Activated CD4-positive, alpha-beta T cell treated with anti-CD3 and anti-CD28 coated beads, Interleukin-2, Interleukin-6, amounts not matched to agents 100 ng/mL and 50 ng/mL, durations not matched to agents 16 hours and 8 hours (primary cell): ENCODE measurements at places on chromosomes 2 and 18.

DNA sequence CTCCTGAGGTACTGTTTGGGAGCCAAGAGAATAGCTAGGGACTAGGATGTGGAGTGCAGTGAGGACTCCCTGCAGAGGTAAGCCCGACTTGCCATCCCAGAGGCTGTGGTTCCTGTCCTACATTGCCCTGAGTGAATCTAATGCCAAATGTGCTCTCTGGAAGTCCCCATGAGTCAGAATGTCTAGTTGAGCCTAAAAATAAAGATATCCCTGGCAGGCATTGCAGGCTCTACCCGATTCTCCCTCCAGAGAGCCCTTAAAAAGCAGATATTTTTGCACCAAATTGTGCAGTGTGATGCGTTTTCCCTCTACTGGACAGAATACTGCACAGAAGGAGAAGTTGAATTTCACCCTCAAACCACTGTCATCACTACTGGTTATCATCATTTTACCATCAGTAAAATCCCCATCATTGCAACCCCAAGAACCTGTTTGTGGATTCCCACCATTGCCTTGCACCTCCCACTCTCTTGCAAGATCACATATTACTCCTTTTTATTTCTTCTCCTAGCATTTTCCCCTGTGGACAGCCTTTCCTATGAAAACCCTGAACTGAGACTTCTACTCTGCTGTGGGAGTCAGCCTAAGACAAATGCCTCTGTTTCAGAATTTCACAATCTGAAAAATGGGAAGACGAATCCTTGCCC is 98.0 kb downstream of the MARCHF4 start:
- DNase-seq, result no peak

GRCh38 chr2:199589306-199589705 is 131.6 kb upstream of the SATB2 start:
- DNase-seq, result no peak

DNA sequence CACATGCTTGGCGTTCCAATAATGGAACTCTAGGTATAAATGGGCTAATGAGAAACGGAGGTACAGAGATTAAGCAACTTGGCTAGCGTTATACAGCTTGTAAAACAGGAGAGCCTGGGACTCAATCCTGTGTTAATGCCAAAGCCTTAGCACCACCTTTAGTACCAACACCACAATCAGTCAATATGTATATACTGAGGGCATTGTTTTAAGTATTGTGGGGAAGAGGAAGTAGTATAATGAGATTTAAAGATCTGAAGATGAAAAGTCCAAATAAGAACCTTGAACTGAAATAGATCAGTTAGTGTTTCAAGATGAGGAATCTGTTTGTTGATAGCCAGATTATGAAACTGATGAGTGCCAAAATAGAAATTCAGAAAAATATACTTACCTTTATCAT is 8.1 kb downstream of the MARS2 start:
- no peak for DNase-seq

GRCh38 chr2:109105113-109105512 is 23.9 kb upstream of the SH3RF3 start:
- DNase-seq, result no peak

DNA sequence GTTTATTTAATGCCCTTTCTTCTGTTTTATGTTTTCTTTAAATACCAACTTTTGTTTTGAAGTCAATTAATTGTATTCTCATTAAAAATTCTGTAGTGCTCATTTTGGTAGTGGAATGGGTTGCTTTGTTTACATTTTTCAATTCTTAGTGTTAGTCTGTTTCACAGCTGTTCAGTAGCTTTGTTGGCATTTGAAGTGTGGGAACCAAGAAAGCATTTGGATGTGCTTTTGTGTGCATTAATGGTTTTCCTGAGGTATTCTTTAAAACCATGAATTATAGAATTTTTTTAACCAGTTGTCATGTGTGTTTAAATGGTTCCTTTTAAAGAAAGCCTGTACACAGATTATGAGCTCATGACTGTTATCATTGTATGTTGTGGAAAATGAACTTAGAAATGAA is 19.7 kb downstream of the MIB1 start:
- DNase-seq, result no peak

- DNase-seq, result no peak
These were observed 12.2 kb downstream of the MYOM1 start for GRCh38 chr18:3207565-3207964.

DNA sequence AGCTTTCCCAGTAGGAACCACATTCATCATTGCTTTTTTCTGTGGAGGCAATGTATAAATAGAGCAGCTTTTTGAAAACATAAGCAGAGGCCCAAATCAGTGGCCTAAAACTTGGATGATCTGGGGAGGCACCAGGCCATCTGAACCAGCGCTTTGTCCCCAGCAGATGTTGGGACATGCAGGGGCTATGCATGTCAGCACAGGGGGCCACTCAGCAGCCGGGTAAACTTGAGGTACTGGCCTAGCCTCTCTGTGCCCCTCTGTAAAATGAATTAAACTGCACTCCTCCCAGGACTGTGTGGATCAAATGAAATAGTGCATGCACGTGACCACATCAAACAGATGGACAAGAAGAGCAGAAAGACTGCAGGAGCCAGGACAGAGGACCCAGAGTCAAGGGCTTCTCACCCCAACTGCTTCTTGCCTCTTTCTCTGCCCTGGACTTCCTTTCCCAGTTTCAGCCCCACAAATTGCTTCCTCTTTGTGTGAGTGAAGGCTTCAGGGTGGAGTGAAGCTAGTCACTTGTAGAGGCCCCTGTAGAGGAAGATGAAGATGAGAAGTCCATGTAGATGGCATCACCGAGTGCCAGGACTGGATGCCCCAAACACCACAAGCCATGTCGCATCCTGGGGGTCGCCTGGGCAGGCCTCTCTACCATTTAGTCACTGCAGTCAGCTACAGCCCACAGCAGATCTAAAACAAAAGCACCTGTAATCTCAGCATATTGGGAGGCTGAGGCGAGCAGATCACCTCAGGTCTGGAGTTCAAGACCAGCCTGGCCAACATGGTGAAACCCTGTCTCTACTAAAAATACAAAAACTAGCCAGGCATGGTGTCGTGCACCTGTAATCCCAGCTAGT is 53.2 kb downstream of the IMPA2 start:
- DNase-seq, result no peak

GRCh38 chr2:11359865-11360264 is 15.4 kb upstream of the ROCK2 start:
- DNase-seq, result no peak

GRCh38 chr2:138455691-138456090 is 45.9 kb upstream of the SPOPL start:
- DNase-seq, result no peak

DNA sequence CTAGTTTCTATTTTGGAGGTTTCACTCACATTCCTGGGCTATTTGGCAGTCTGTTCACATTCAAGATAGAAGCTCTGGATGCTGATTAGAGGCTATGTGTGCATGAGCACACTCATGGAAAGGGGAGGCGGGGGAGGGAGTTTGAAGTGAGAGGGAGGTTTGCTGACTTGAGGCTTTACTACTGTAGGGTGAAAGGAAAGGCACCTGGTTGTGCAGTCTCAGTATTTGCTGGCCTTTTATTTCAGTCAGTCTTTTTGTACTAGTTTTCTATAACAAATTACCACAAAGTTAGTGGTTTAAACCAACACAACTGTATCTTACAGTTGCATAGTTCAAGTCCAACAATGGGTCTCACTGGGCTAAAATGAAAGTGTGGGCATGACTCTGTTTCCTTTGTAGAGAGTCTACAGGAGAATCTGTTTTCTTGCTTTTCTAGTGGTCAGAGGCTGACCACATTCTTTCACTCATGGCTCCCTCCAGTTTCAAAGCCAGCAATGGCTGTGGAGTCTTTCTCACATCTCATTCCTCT is 47.7 kb upstream of the NR4A2 start:
- peak; percentile 5 for DNase-seq

DNA sequence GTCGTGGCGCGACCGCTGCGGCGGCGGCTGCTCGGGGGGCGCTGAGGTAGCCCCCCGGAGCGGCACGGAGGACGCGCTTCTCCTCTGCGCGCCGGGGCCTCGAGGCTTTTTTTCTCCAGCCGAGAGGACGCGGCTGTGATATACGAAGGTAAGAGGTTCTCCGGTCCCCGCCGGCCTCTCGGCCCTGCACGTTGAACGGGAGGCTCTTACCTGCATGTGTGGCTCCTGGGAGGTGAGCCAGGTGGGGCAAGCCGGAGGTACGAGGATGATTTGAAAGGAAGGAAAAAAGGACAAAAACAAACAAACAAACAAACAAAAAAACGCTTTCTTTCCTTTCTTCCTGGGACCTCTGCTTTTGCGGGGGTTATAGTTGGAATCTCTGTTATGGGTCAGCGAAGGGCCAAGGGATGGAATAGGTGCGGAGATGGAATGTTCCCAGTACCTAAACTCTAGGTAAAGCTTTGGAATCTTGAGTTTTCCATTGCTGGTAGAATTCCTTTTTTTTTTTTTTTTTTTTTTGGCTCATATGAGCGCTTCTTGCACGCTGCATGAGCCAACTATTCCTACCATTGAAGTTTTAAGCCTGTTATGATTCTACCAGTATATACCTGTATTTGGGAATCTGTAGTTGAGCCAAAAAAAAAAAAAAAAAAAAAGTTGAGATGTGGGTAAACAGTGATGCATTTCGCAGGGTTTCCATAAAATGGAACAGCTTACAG is 674 bp downstream of the PTPN4 start:
- DNase-seq, result peak; percentile 38

- no peak for DNase-seq
These were observed 24.6 kb downstream of the CROCC2 start for GRCh38 chr2:240930631-240931318.

- DNase-seq, result no peak
These were observed 190.4 kb upstream of the CCDC150 start for GRCh38 chr2:196449083-196449482.

DNA sequence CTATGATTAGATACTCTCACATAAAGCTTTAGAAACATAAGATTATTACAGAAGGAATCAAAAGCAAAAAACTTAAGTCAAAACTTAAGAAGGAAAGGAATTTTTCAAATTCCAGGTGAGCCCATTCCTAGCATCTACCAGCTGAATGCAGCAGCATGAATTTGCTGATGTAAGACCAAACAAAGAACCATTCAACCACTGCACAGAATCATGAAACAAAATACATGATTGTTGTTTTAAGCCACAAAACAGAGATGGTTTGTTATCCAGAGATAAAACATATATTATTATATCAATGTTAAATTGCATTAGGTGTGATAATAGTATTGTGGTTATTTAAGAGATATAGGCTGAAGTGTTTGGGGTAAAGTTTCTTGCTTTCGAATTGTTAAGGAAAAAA is 29.0 kb downstream of the PIGN start:
- DNase-seq, result no peak

GRCh38 chr2:217593732-217594131 is 409.1 kb downstream of the TNS1 start:
- DNase-seq, result no peak

DNA sequence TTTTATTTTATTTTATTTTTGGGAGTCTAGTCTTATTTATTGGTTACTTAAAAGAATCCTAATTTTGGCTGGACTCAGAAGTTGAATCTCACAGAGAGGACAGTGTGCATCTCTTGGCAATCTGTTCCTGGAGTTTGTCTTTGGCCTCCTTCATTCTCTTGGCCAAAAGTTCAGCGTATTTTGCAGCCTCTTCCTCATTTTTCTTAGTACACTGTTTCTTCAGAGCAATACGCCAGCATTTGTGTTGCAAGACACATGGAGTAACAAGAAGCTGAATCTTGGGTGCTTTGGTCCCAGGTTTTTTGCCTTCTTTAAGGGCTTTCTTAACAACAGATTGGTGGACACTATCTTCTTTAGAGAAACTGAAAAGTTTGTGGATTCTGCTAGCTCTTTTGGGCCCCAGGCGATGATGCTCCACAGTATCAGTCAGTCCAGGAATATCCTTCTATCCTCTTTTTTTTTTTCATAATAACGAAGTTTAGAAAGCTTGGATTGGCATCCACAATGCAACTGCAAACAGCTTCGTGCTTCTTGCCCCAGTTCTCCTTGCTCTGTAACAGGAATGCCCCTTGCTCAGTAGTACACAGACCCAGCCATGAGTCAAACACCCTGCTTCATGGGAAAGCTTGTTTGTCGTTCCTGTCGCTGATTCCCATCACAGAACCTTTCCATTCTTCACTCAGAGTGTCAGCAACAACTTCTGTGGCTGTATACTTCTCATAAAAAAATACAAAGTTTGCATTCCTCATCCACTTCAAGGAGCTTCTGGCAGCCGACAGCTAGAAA is 34.8 kb upstream of the RFX8 start:
- DNase-seq, result no peak

GRCh38 chr18:25494888-25495287 is 142.9 kb upstream of the ZNF521 start:
- no peak for DNase-seq

DNA sequence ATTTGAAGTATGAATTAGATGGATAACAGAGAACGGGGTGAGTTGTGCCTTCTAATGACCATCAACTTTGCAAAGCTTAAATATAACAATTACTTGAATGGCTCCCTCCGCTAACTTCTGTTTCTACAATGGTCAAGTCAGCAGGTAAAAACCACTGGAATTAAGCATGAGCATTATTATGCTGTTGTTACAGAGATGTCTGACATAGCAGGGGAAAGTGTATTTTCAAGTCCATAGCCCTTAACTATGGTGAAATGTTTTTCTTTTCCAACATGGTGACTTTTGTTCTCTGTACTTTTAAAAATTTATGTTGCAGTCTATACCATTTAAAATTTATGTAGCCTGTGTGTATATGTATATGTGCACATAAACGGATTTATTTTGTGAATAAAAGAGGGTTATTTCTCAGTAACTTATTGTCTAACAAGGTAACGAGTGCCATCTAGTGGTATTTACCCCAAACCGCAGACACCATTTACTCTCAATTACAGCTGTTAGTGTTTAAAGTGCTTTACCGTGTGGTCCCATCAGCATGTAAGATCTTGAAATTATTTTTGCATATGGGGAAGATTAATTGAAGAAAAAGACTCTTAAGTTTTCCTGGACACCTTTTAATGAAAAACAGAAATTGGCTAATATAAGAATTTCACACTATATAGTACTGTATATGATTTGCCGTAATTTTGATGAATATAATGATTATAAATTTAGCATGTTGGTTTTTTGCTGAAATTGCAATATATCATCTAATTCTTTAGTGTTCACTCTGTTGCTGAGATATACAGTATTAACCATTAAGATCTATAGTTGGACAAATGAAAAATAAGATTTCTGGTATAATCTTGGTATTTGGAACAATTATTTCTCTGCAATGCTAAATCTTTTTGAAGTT is 78.2 kb downstream of the UBE2E3 start:
- peak; percentile 54 for DNase-seq

DNA sequence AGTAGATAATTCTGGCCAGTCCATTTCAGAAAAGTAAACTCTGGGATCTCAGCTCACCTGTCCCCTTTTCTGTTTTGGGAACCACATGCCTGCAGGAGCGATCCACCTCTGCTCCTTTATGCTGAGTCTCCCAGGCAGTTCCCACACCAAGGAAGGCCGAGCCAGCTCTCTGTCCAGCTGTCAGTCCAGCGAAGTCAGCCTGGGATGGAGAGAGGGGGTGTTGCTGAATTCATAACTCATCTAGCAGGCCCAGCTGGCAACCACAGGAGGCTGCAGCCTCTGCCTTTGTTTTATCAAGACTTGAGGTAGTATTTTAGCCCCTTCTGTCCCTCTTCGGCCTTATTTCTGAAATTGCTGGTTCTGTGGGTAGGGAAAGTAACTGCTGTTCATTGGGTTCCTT is 209.9 kb downstream of the ARL4C start:
- DNase-seq, result no peak

GRCh38 chr18:49368876-49369440 is 91.5 kb downstream of the DYM start:
- DNase-seq, result no peak
